Stimulated activated naive CD4-positive, alpha-beta T cell treated with Interleukin-2 at 50 U/mL for 16 hours (primary cell): ENCODE measurements at places on chromosomes 4 and X.

- DNase-seq: no peak
These were observed 289.8 kb downstream of the ADGRL3 start for GRCh38 chr4:61489927-61490326.

GRCh38 chrX:134933248-134933647 is 57.5 kb upstream of the SMIM10 start:
- no peak for DNase-seq

GRCh38 chr4:184282895-184283654 is 65.4 kb upstream of the ENPP6 start:
- peak; percentile 39 for DNase-seq

DNA sequence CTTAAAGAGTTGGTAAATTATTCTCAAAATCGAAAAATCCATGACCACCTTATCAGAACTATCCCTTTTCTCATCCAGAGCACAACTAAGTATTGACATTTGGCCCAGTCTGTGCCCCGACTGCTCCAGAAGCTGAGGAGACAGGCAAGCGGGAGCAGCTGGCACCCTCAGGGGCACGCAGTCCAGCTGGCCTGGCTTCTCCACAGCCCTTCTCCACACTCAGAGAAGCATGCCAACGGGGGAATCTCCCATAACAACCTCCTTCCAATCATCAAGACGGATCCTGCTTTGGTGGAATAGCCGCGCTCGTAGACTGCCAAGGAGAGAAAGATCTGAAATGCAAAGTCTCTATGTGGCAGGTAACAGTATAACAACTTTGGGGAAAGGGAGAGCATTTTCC is 85.4 kb downstream of the AFAP1 start:
- DNase-seq: no peak

GRCh38 chrX:45001048-45001447 is 128.1 kb downstream of the KDM6A start:
- no peak for DNase-seq

GRCh38 chrX:69163936-69164741 is 1.1 kb downstream of the PJA1 start:
- peak; percentile 35 for DNase-seq

- no peak for DNase-seq
These were observed 15.8 kb downstream of the HMX1 start for GRCh38 chr4:8855818-8856245.

GRCh38 chr4:1192091-1192492 is 19.7 kb upstream of the SPON2 start:
- DNase-seq: no peak

- no peak for DNase-seq
These were observed 15.4 kb upstream of the OCIAD1 start for GRCh38 chr4:48815483-48815882.

- DNase-seq: no peak
These were observed 93.2 kb upstream of the KLF3 start for GRCh38 chr4:38570647-38571276.

DNA sequence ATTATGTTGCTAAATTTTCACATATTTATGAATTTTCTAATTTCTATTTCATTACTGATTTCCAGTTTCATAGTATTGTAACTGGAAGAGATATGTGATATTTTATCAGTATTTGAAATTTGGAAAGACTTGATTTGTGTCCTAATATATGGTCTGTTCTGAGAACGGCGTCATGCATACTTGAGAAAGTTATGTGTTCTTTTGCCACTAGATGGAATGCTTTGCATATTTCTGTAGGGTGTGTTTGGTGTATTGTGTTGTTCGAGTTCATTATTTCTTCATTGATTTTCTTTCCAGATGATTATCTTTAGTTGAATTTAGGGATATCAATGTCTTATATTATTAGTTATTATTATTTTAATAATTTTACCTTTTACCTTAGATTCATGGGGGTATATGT is 110.6 kb upstream of the ITM2A start:
- DNase-seq: no peak

GRCh38 chr4:87035881-87036509 is 101.2 kb downstream of the AFF1 start:
- no peak for DNase-seq

GRCh38 chrX:134453631-134454030 is 6.3 kb upstream of the HPRT1 start:
- DNase-seq: no peak

- no peak for DNase-seq
These were observed 25.8 kb downstream of the TRIM75 start for GRCh38 chr4:165079476-165079875.

GRCh38 chrX:9368262-9368661 is 96.6 kb upstream of the TBL1X start:
- no peak for DNase-seq

DNA sequence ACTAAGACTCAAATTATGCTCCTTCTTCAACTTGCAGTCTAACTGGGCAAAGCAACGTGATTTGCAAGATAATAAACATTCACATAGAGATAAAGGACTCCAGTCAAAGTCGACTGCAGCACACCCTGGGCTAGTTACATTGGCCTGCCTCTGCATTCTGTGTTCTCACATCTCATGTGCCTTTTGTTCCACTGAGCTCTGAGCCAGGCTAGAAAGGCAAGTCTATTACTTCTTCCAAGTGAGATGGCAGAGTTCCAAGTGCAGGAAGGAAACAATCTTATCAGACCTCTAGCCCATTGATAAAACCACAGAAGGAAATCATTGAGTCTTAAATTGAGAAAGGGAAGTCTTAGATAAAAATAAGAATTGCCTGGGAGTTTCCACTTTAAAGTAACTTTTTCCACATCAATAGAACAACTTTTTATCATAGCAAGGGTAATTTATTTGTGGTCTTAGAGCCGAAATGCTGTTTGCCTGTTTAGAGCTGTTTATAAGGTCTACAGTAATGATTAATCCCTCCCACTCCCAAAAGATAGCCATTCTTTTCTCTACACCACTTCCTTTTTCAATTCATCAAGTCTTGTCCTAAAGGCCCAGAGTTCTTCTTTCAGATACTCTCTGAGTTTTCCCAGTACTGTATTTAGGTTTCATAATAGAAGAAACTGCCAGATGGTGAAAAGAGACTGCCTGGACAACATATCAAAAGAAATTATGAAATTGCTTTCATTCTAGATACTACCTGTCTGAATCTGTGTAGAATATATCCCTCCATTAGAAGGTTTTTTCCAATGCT is 200.2 kb downstream of the GUCY2F start:
- no peak for DNase-seq

DNA sequence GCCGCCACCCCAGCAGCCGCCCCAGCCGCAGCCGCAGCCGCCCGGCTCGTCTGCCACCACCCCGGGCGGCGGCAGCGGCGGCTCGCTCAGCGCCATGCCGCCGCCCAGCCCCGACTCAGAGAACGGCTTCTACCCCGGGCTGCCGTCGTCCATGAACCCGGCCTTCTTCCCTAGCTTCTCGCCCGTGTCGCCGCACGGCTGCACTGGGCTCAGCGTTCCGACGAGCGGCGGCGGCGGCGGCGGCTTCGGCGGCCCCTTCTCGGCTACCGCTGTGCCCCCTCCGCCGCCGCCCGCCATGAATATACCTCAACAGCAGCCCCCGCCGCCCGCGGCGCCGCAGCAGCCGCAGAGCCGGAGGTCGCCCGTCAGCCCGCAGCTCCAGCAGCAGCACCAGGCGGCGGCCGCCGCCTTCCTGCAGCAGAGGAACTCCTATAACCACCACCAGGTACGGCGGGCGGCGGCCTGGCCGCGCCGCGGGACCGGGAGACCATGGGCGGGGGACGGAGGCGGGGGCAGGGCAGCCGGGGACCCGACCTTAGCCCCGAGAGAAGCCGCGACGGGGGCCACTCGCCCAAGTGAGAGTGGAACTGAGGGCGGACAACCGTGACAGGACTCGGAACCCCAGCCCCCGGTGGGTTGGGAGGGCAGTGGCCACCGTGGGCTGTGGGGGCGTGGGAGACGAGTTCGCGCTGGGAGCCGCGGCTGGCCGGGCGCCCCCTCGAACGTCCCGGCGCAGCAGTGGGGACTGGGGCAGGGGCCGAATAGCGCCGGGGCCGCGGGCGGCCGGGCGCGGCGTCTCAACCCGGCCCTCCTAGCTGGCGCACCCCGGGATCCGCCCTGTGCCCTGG is 1.8 kb downstream of the CPEB2 start:
- peak; percentile 59 for DNase-seq

DNA sequence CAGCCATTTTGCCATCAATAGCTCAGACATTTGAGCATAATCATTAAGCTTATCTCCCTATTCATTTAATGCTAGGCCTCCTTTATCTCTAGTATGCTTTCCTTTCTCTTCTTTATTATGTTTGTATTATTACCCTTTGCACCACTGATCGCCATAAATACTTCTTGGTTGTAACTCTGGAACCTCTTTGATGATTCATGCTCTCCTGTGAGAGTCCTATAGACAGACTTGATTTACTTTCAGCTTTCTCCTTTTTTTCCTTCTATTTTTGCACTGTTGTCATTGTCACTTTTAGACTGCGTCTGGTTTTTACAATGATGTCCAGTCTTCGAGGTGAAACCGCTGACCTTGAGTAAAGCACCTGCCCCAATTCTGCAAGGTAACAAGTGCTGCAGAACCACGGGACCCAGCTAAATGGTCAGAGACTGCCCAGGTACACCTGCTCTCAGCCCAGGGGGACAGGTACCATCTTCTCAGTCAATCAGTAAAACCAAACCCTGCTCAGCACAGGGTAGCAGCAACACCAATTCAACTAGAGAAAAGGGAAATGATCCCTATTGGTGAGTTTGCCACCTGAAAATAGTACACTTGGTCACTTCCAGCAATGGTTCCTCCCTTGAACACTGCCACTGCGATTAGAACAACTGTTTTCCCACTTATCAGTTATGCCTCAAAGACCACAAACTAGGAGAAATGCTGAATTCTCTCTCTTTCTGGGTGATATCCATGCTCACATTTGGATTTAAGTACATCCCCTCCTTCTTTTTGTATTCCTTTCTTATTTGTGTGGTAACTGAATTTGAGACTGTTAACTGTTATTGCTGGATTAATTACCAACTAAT is 125.1 kb downstream of the MAML3 start:
- no peak for DNase-seq

GRCh38 chr4:101158134-101158482 is 189.2 kb downstream of the PPP3CA start:
- no peak for DNase-seq

DNA sequence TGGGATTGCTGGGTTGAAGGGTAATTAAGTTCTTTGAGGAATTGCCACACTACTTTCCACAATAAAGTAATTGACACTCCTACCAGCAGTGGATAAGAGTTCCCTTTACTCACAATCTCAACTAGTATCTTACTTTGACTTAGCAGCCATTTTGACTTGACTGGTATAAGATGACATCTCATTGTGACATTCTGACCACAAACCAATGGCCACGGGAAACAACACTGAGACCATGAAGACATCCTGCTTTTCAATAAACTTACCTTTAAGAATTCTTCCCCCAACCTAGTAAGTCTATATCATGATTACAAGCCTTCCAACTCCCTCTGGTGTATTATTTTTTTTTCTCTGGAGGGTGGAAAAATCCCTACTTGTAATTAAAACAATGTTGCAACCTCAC is 66.9 kb upstream of the WDR1 start:
- no peak for DNase-seq

DNA sequence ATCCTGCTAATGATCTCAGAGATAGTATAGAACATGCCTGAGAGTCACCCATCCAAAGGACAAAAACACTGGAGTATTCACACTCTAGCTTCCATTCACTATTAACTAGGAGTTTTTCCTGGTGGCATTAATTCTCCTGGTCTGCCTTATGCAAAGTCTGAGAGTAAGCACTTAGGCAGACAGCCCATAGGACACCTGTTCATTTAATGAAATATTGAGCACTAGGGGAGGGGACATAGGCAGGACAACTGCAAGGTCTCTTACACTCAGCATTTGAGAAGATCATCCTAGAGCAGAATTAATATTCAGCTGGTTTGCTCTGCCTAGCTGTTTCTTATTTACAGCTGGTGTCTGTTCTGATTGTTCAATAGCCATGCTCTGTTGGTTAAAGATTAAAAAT is 508.5 kb downstream of the CENPC start:
- DNase-seq: no peak

- no peak for DNase-seq
These were observed 262.0 kb downstream of the ARAP2 start for GRCh38 chr4:35982318-35982717.

DNA sequence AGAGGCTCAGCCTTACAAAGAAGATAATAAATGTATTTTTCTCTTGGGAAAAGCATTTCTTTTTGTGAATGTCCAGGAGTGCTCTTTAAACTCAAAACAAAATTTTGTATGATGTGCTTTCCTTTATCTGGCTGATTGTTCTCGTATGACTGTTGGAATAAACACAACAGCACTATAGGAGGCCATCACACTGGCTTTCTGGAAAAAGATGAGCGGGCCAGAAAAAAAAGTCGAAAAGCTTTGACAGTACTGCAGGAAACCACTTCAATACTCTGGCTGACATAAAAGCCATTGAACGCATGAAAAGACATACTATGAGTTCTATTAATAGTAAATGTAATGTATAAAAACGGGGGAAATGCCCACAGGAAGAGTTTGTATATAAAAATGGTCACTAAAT is 64.7 kb upstream of the CTSO start:
- DNase-seq: no peak

DNA sequence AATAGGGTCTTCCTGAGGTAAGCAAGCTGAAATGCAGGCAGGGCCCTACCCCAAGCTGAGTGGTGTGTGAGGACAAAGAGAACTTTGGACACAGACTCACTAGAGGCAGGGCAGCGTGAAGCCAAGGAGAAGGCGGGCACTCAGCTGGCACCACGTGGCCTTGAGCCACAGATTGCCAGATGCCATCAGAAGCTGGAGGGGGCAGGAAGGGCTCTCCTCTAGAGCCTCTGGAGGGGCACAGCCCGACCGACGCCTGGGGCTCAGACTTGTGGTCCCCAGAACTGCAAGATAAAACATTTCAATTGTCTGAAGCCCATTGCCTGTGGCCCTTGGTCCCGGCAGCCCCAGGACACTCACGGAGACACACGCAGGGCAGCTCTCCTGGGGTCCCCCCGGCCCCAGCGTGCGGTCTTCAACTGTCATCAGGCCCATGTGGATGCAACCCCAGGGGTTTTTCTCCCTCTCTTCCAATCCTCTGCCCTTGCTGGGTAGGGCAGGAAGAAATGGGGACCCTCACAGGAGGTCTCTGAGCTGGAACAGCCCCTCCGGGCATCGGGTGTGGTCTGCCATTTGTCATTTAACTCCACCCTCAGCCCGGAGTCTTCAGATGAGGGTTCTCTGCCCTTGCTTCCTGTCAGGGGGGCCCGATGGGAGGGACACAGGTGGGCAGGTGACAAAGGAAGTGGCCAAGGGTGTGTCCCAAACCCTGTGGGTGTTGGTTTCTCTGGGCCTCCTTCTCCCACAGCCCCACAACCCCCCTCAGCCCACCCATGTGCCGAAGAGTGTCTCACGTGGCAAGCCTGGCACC is 22.2 kb downstream of the HMX1 start:
- DNase-seq: no peak
